Kidney (tissue), 22 donors: ENCODE measurements at places on chromosomes 3 and 15. TPM values are rescaled to one million over a fixed set of nuclear protein-coding genes. Genes with fewer than 3 reads are reported as not detected.

Gene CORO2B
- polyA plus RNA-seq = 9.0 TPM

DNA sequence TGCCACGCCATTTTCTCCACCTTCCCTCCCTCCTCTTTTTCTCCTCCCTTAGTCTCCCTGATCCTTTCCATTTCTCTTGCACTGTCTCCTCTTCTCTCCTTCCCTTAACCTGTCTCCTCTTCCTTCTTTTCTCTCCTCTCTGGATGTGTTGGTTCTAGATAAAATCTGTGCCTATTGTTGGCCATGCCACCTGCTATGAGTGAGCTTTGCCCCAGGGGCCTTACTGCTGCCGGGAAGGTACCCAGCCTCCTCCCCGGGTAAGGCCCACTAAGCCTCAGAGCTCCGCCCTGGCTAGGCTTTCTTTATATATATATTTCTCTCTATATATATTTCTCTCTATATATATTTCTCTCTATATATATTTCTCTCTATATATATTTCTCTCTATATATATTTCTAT lies 14.7 kb downstream of the GPD1L start:
- DNase-seq = no peak

GRCh38 chr15:90586948-90587347 lies 57.2 kb downstream of the CRTC3 start:
- no peak for DNase-seq

DNA sequence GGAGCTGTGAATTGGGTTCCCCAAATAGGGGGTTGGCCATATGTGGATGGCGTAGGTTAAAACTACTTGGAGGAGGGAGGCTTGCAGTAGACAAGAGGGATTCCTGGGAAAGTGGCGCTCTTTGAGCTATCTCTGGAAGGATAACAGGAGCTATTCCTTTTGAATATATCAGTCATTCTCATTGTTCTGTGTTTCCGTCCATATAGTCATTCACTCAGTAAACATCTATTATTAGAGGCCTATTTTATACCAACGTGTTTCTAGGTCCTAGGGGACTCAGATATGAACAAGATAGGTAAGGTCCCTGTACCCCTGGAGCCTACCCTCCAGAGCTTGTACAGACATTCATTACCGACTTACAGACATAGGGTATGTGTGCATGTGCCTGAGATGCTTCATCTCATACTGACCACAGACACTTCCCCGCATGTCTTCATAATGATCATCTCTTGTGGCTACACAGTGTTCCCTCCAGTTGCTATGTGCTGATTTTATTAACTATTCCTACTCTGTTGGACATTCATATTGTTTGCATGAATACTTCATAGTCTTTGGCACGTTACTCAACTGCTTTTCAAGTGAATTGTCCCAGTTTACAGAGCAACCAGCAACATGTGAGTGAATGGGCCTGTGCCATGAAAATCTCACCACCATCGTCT lies 55.8 kb upstream of the VILL start:
- no peak for DNase-seq

GRCh38 chr3:158782283-158782989 lies 19.4 kb upstream of the MFSD1 start:
- DNase-seq = peak; percentile 5

- no peak for DNase-seq
These were observed 41.2 kb downstream of the CEP63 start for GRCh38 chr3:134527037-134527436.

Gene EBLN2
- polyA plus RNA-seq = 0.24 TPM

DNA sequence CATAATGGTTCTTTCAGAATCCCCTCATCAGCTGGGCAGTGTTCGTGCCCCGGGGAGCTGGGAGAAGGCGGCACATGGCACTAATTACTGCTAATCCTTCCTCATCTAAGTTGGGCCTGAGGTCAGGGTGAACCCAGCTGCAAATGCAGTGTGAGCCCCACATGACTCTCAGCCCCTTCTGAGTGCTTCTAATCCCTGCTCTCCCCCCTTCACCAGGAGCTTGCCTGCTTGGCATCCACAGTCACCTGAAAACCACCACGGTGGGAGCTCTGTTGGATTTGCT lies 455 bp upstream of the TRPM1 start:
- DNase-seq = no peak

GRCh38 chr15:96307856-96308394 lies 22.6 kb upstream of the NR2F2 start:
- no peak for DNase-seq
